ENCODE measurements at places on chromosomes 12 and 14.

GRCh38 chr12:99479149-99479548 lies 168.4 kb upstream of the GARIN6 start:
- no peak for DNase-seq

GRCh38 chr12:27779416-27779919 lies 565 bp upstream of the KLHL42 start:
- no peak for DNase-seq

- DNase-seq, result no peak
Observed at GRCh38 chr14:25092258-25092740, 42.4 kb upstream of the STXBP6 start.

DNA sequence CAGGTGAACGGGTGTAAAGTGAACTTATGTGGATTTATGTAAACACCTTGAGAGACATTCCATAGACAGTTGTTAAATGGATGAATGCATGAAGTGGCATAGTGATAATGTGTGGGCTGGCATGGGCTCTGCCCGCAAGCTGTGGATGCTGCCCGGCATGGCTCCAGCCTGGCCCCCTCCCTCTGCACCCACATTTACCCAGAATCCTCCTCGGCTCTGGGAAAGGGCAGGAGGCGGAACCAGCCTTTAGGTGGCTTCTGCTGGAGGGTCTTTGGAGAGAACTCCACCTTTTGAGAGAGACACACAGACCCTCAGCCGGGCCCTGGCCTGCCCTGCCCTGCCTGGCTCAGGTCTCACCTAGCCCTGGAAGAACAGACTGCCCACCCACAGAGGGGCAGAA lies 18.7 kb downstream of the RASAL1 start:
- no peak for DNase-seq

DNA sequence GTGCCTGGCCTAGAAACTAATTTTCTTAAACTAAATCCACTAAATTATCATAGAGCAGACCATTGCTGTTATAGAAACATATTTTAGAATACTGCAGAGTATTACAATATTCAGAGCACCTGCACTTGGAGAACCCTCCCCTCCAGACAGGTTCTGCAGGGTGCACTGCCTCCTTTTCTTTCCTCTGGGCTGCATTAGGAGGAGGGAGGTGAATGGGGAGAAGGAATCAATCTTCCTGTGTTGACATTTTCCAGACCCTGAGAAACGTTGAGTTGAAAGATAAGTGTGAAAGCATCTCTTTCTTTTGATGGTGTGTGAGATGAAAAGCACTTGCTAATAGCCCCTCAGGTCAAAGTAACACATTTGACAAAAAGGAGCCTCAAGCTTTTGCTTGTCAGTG lies 7.3 kb downstream of the SYNE2 start:
- no peak for DNase-seq

DNA sequence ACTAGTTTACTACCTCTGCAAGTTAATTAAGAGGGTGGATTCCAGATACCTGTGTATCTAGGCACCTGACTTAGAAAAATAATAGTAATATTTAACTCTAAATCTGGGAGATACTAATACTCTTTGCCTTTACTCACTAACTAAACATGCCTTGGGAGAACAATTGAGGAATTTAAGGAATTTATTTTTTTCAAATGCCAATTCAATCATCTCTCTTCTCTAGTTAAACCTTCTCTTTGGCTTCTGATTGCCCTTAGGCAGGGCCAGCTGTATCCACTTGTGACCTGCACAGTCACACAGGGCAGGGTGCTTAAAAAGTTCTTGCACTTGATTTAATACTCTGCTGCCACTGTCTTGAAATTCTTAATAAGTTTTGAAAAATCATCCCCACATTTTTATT lies 142.4 kb downstream of the PLCZ1 start:
- no peak for DNase-seq

- no peak for DNase-seq
Observed at GRCh38 chr14:50619569-50620141, 48.5 kb downstream of the SAV1 start.

GRCh38 chr12:86331457-86331856 lies 75.3 kb upstream of the MGAT4C start:
- no peak for DNase-seq

GRCh38 chr12:570435-570920 lies 92.8 kb downstream of the NINJ2 start:
- DNase-seq, result no peak

GRCh38 chr12:116071555-116072230 lies 205.8 kb downstream of the MED13L start:
- no peak for DNase-seq

DNA sequence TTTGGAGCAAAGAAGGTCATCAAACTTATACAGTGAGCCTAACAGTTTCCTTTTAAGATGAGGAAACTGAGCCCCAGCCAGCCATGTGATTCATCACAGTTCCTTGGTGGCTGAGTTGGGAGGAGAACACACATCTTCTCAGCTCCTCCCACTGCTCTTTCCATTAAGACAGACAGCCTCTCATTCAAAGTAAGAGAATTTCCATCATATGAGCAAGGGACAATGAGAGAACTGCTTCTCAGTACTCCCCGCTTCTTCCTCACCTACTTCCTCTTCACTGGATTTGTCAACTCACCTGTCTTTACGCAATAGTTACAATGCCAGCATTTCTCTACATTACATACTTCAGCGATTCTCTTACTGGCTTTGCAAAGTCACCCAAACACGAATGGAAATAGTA lies 2.2 kb downstream of the IFNG start:
- no peak for DNase-seq

DNA sequence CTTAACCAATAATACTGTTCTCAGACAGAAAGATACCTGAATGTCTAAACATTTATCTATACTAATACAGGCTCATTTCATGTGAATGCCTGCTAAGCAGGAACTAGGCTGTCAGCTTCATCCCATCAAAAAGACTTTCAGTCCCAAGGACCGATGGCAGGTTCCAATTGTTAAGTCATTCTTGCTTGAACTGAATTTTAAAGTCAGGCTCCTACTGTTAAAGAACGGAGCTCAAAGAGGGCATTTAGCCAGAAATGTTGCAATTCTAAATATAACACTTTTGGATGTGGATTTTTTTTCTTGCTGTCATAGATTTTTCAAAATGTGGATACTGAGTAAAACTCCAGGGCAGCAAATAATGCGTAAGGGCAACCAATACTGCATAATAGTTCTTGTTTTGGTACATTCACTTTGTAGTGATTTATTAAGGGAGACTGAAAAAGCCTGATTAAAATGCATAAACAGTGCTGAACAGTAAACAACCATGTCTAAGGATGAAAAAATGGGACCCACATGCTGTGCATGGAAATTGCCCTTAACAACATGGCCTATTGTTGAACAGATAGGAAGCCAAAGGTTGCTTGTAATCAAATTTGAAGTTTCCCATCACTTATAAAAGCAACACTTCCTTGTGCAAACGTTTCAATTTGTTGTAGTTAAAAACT lies 38.6 kb upstream of the DBX2 start:
- DNase-seq, result no peak

- no peak for DNase-seq
Observed at GRCh38 chr14:54774824-54775223, 127.8 kb downstream of the GCH1 start.

DNA sequence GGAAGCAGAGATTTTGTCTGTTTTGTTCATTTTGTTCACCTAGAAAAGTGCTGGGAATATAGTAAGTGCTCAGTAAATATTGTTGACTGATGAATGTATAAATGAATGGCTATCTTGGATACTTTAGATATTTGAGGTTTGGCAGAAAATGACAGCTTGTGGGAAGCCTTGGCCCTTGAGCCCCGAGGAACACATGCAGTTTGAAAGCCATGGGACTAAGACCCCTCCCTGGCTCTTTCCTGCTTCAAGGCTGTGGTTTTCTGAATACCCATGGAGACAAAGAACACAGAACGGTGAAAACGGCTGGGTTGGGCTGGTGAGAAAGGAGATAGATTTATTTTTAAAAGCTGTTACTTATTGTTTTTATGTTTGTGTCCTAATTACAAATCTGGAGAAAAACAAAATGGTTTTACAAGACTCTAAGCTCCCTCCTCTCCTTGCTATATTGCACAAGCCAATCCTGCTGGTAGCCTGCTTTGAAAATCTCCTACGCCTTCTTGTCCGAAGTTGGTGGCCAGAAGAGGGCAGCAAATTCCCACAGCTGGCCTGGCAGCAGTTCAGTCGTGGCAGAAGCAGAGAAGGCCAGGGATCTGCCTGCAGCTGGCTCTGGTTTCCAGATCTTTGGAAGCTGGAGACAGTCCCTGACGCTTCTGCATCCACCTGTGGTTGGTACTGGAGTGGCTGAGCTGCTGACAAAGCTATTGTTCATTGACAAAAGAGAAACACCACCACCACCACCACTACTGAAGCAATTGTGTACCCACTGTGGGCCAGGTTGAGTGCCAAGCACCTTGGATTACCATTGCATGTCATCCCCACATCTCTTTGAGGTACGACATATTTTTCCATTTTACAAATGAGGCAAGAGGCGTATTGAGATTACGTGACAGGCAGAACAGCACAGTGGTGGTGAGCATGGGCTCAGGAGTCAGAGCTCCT lies 5.2 kb upstream of the KRT85 start:
- DNase-seq, result peak; percentile 8

- no peak for DNase-seq
Observed at GRCh38 chr12:6364044-6364374, 11.4 kb downstream of the SCNN1A start.

DNA sequence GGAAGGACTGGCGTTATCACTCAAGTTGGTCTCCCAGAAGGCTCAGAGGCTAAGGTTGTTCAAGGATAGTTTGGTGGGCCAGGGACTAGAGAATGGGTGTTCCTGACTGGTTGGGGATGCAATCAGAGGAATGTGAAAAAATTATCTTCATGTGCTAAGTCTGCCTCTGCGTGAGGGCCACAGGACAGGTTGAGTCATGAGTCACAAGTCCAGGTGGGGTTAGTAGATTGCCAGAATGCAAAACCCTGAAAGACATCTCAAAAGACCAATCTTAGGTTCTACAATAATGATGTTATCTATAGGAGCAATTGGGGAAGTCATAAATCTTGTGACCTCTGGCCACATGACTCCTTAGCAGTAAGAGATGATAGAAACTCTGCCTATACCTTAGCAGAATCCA lies 220.1 kb upstream of the EEA1 start:
- DNase-seq, result no peak

GRCh38 chr12:52618866-52619265 lies 507 bp upstream of the KRT73 start:
- DNase-seq, result no peak
